ENCODE measurements at places on chromosomes 16 and 17. TPM values are rescaled to one million over a fixed set of nuclear protein-coding genes. Genes with fewer than 3 reads are reported as not detected.

The HOXB6 gene
- 94.7 TPM for polyA plus RNA-seq

The IL17C gene
- not detected for polyA plus RNA-seq

The TEX14 gene
- 1.2 TPM for polyA plus RNA-seq

The AP2B1 gene
- polyA plus RNA-seq, result 139 TPM

The ABCA3 gene
- polyA plus RNA-seq, result 5.6 TPM

The JPT2 gene
- polyA plus RNA-seq, result 95.3 TPM

The KRTAP3-1 gene
- not detected for polyA plus RNA-seq

The LPCAT2 gene
- 9.4 TPM for polyA plus RNA-seq

The KATNIP gene
- 20.8 TPM for polyA plus RNA-seq

The MYH13 gene
- 0.21 TPM for polyA plus RNA-seq
